D721Med (cell line): ENCODE measurements at places on chromosomes 4 and X.

GRCh38 chrX:69543572-69543971, 39.4 kb downstream of the NALF2 start:
- no peak for DNase-seq

DNA sequence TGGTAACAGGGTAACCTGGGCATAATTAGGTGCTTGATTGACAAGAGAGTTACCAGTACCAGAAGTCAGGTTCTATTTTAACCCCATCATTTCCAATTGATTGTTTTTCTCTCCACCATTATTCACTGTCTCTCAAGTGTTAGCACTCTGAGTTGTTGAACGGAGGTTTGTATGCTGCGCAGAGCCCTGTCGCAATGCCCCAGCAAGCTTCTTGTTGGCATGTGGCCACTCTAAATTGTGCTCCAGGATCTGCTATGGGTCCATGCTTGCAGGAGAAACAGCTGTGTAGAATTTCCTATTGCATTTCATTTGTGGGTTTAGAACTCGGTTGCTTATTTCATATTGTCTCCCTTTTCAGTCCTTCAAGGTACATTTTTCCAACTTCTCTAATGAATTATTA, 98.2 kb downstream of the KLHL8 start:
- no peak for DNase-seq

DNA sequence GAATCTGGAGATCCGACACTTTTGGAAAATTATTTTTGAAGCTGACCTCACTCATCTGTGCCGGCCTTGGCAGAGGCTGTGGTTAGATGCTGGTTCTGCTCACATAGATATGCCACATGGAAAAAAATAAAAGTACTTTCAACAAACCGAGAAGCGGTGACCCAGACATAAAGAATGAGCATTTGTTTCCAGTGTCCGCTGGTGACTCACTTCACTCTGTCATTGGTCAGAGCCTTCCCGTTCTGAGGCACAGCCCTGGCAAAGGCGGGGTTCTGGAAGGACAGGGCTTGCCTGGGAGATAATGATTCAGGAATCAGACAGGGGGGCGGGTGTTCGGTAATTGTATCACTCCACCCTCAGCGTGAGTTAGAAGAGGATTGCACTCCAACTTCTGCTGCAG, 172.4 kb upstream of the MXRA5 start:
- no peak for DNase-seq

DNA sequence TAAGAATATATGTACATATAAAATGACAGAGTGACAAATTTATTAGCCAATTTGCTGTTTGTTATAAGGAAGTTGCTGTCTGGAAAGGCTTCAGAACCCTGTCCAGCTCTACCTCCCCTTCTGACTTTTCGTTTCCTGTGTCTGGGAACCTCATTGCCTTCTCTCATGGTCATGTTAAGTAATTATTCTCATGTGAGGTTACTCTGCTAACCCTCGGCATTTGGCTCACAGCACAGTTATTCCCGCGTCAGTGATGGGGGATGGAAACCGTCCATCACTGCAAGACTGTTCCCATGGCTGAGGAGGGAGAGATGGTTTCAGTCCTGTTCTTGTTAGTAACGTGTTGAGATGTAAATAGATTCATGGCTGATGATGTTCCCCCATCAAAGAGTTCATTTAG, 11.9 kb downstream of the EDNRA start:
- no peak for DNase-seq

- DNase-seq: no peak
Observed at GRCh38 chr4:114727461-114727860, 128.9 kb downstream of the UGT8 start.

- DNase-seq: no peak
Observed at GRCh38 chrX:154732421-154733065, 18.3 kb downstream of the GAB3 start.

GRCh38 chr4:161926033-161926828, 237.6 kb downstream of the FSTL5 start:
- DNase-seq: no peak

GRCh38 chr4:140854168-140854567, 98.0 kb upstream of the TBC1D9 start:
- no peak for DNase-seq

DNA sequence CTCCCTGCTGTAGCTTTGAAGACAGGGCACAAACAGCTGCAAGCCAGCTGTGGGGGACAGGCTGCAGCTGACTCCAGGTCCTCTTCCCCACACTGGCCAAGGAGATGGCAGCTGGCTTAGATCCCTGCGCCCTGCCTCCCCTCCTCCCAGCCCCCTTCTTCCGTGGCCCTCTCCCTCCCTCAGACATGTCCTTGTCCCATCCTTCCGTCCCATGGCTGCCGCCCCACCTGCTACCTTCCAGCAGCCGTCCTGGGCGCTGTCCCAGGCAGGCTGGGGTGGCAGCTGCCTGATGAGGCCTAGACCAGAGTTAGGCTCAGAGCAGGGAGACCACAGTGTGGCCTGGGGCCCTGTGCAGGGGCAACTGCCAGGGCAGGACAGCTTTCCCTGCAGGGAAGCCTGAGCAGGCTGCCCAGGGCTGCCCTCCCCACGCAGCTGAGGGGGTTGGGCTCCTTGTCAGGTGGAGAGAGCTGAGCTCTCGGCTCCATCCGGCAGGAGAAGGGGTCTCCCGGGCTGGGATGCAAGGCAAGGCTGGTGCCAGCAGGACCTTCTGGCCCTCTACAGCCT, 3.3 kb upstream of the BGN start:
- no peak for DNase-seq

DNA sequence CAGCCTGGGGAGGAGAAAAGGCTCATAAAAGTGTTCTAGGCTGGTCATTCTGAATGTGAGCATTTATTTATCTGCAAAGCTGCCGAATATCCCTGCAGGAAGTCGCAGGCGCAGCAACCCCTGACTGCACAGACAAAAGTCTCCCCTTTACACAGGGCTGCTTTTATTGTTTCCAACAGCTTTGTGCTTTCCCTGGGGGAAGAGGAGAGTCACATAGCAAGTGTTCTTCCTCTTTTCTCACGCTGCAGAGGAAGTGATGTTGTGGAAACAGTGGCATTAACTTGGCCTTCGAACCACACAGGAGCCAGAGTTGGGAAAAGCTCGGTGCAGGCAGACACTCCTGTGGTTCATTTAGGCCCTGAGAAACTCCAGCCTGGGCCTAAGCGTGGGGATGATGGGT, 81.5 kb upstream of the BCOR start:
- no peak for DNase-seq

DNA sequence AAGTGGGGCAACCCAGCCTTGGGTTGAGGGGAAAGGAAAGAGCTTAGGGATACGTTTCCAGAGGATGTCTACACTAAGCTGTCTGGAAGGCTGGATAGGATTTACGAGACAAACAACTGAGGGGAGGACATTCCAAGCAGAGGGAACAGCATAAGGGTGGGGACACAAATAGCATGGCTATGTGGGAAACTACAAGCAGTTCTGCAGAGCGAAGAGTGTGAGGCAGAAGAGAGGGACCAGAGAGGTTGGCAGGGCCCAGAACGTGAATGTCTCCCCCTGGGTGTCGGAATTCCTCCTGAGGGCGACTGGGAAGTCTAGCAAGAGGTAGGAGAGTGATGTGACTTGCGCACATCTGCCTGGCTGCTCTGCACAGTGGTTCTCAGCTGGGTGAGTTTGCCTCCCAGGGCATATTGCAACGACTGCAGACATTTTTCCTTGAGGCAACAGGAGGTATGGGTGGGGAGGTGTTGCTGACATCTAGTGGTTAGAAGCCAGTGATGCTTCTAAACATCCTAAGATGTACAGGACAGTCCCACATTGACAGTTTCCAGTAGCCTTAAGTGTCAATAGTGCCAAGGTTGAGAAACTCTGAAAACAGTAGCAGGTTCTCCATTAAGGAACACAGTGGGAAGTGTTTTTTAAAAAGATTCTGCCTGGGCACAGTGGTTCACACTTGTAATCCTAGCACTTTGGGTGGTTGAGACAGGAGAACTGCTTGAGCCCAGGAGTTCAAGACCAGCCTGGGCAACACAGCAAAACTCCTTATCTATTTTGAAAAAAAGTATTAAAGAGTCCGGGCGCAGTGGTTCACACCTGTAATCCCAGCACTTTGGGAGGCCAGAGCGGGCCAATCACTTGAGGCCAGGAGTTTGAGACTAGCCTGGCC, 9.2 kb downstream of the NDUFA1 start:
- no peak for DNase-seq

GRCh38 chr4:102557636-102558035, 56.5 kb downstream of the NFKB1 start:
- no peak for DNase-seq
